ENCODE measurements at places on chromosomes 1 and 21. TPM values are rescaled to one million over a fixed set of nuclear protein-coding genes. Genes with fewer than 3 reads are reported as not detected.
A peak's percentile ranks its signal among the peaks of the same experiment; 100 is the strongest.

Gene PBX1
- 0.10 TPM for polyA plus RNA-seq

Gene AGT
- polyA plus RNA-seq = not detected

Gene CCT3
- polyA plus RNA-seq = 214 TPM

Gene ZNF281
- polyA plus RNA-seq = 41.9 TPM

Gene SHCBP1L
- not detected for polyA plus RNA-seq

Gene PIGV
- 13.2 TPM for polyA plus RNA-seq

Gene HPDL
- polyA plus RNA-seq = 1.0 TPM

Gene ETV3L
- not detected for polyA plus RNA-seq

Gene CFAP57
- not detected for polyA plus RNA-seq

Gene DNASE2B
- not detected for polyA plus RNA-seq

Gene KIAA1614
- 0.02 TPM for polyA plus RNA-seq

Gene PAQR6
- 0.33 TPM for polyA plus RNA-seq

Gene ICOSLG
- 2.0 TPM for polyA plus RNA-seq

Gene DISP1
- polyA plus RNA-seq = 1.1 TPM

Gene GRHL3
- polyA plus RNA-seq = not detected

Gene KRTAP22-1
- polyA plus RNA-seq = not detected

Gene SAMD11
- polyA plus RNA-seq = 0.14 TPM

Gene WDR47
- polyA plus RNA-seq = 5.3 TPM

DNA sequence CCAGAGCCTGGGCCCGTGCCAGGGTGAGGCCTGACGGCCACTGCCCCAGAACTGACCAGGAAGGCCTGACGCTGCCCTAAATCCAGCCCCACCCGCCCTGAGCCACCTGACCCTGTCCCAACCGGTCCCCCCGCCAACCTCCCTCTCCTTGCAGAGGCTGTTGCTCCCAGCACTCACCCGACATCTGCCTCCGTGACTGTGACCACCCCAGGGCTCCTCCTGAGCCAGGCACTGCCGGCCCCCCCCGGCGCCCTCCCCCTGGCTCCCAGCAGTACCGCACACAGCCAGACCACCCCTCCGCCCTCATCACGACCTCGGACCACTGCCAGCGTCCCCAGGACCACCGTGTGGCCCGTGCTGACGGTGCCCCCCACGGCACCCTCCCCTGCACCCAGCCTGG is 26.3 kb downstream of the AGRN start:
- no peak for DNase-seq

GRCh38 chr1:1910651-1911331 is 4.3 kb upstream of the CALML6 start:
- DNase-seq = no peak

GRCh38 chr1:203898458-203899352 is 37.3 kb downstream of the SNRPE start:
- DNase-seq = no peak

GRCh38 chr21:37710546-37711285 is 205.5 kb downstream of the KCNJ6 start:
- no peak for DNase-seq

DNA sequence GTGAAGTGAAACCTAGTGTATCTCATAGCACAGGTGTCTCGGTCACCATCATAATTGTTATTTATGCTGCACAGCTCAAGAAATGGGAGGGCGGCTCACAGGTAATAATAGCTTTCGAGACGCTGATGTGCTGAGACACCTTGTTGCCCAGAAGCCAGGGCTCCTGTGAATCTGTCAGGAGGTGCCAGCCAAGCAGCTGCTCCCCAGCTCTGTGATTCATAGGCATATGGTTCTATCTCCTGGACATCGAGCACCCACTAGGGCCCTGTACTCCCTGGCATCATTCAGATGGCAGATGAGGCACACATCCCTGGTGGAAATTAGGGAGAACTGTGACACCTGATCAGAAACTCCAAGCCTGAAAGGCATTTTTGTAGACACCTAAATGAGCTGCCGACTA is 53.5 kb downstream of the SYT6 start:
- DNase-seq = no peak

DNA sequence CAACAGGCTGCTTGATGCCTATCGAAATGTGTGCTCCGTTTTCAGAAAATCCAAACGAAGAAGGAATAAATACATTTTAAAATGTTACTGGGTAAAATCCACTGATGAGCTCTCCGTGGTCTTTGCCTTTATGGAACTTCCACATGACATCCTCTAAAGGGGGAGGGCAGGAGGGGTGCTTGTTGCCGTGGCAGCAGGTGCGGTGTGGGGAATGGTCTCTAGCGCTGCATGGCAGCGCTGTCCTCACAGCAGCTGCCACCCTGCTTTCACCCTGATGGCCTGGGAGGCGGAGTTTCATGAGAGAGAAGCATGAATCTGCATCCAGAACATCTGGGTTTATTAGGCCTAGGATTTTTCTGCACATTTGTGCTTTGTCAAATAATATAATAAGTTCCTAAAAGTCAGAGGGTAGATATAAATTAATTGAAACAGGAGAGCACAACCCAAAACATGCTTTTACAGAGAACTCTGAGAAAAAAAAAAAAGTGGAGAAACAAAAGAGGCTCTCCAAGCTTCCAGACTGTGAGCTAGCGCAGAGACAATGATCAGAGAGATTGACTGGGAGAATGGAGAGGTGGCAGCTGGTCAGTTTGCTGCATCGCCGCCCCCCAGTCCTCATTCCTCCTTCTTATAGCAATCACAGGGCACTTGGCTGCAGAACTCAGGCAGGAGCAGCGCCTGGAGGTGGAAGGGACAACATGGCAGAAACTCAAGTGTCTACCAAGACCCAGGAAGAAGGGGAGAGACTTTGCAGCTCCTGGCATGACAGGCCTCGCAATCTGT is 228.6 kb downstream of the DSCAM start:
- DNase-seq = no peak

- no peak for DNase-seq
These were observed 1388.1 kb downstream of the AMY1C start for GRCh38 chr1:105137543-105138457.

- DNase-seq = peak; percentile 88
These were observed 12.4 kb downstream of the PSEN2 start for GRCh38 chr1:226882631-226883409.

DNA sequence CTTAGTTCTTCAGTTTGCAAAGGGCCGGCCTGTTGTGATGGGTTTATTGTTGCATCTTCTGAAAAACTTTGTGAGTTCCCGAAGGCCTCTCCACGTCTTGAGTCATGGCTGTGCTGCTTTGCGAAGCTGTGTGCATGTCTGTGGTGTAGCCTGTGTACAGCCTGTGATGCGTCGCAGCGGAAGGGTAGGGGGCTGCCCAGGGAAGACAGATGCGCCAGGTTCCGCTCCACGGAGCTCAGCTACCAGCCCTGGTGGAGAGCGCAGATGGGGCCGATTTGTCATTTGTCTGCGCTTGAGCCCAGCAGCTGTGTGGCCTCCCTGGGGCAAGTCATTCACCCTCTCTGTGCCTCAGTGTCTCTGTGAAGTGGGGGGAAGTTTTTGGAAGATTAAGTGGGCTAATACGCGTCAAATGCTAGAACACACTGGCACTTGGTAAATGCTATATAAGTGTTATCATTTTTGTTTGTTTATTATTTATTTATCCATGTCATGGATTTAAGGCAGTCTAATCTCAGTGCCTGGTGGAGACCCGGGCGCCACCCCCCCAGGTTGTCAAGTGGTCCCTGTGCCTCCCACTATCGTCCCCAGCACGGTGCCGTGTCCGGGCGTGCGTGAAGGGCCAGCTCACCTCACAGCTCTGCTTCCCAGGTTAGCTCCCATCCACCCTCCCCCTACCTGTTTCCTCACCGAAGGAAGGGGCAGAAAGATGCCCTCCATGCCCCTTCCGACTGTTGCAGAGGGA is 8.4 kb downstream of the PDE9A start:
- no peak for DNase-seq

- no peak for DNase-seq
These were observed 33.3 kb downstream of the MATN1 start for GRCh38 chr1:30689901-30690645.

GRCh38 chr1:155871390-155871789 is 12.0 kb downstream of the SYT11 start:
- DNase-seq = no peak

GRCh38 chr21:39080366-39080765 is 102.9 kb downstream of the PSMG1 start:
- no peak for DNase-seq

- DNase-seq = no peak
These were observed 117.7 kb upstream of the C1orf174 start for GRCh38 chr1:4017636-4018365.

DNA sequence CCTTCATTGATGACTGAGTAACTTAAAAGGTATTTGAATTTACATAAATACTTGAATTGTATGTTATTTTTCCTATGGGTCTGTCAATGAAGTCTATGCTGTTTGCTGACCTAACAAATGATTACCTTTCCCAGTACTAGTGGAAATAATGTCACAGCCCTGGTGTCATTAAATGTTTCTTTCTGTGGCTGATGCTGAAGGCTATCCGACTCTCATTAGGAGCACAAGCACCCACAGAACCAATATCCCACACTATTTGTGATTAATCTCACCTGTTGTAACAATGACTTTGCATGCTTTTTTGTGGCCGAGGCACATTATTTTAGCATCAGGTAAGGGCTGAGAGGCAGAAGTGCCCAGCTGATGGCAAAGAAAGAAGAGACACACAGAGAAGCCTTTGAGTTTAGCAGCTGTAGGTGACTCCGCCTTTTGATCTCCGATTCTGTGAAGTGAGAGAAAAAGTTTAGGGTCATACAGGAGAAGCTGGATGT is 25.8 kb upstream of the TRIM45 start:
- no peak for DNase-seq

- DNase-seq = no peak
These were observed 34.4 kb upstream of the ARF1 start for GRCh38 chr1:228048120-228048519.

- no peak for DNase-seq
These were observed 108.9 kb downstream of the CRYAA start for GRCh38 chr21:43277481-43278351.

DNA sequence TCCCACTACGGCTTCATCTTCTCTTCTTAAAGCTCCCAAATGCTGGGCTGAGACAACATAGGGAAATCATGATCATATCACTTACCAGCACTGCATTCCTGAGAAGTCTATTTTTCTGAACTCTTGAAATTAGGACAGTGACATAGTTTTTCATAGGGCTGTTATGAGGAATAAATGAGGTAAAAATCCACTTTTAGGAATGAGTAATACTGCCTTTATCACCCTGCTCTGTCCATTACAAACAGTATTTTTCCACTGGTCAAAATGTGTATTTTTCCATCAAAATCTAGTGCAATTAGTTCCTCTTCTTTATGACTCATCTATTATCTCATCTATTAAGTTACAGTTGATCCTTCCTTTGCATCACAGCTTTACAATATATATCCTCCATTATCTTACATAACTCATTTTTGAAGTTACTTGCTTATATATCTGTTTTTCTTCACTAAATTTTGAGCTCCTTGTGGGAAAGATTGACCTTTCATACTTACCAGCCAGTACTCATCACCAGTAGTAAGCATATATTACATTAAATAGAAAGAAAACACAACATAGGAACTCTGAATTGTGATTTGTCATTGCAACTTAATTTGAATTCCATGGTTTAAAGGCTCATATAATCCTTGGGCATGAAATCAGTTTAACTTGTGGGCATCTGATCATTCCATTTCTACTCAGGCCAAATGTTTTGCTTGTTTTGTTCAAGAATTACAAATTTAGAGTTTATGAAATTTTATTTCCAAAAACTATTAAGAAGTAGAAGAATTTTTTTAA is 37.1 kb downstream of the PRRX1 start:
- DNase-seq = no peak

- DNase-seq = no peak
These were observed 17.2 kb upstream of the RCSD1 start for GRCh38 chr1:167612587-167613385.

- DNase-seq = no peak
These were observed 52.8 kb upstream of the COL24A1 start for GRCh38 chr1:86209346-86209745.

- DNase-seq = no peak
These were observed 31.4 kb downstream of the IFI16 start for GRCh38 chr1:159040893-159041724.

DNA sequence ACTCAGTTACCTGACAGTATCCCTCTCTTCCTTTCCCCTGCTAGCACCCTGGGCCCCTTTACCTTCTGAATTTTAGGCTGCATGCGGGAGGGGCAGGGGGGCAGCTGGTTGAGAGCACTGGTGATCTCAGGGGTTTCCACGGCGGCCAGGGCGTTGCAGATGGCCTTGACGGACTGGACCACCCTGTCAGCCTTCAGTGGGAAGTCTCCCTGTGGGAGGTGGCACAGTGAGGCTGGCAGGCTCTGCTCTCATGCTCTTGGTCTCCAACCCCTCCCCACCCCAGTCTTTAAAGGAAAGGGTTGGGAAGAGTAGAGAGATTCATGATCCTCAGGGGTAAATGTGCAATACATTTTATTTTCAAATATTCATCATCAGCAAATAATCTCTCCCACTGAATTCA is 36.9 kb downstream of the PIK3C2B start:
- DNase-seq = no peak

GRCh38 chr1:3352299-3352951 is 102.0 kb upstream of the ARHGEF16 start:
- DNase-seq = no peak

DNA sequence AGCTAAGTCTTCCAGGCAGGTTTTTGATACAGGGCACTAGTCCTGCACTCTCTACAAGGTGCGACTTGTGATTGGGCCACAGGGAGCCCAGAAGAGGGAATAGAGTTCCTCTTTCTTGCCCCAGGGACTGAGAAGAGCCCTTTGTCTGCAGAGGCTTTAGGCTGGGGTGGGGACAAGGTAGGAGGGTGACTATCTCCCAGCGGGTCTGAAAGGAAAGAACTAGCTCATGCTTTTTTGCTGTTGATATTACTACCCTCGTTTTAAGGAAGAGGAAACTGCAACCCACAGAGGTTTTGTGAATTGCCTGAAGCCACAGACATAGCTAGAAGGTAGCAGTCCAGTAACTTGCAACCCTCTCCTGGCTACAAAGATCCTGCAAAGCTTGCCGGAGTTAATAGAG is 615.2 kb downstream of the MATN1 start:
- DNase-seq = no peak

DNA sequence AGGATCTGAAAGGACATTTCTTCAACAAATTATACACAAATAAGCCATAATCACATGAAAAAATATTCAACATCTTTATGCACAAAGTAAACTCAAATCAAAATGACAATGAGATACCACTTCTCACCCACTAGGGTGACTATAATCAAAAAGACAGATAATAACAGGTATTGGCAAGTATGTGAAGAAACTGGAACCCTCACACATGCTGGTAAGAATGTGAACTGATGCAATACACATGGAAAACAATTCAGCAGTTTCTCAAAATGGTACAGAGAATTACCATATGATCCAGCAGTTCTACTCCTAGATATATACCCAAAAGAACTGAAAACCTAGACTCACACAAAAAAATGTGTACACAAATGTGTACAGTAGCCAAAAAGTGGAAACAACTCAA is 62.5 kb downstream of the CHD5 start:
- no peak for DNase-seq
